Kasumi-1 (cell line): ENCODE measurements at places on chromosomes 13 and 19.

GRCh38 chr13:33303855-33304597 is 18.5 kb upstream of the STARD13 start:
- no peak for DNase-seq

GRCh38 chr13:105311094-105311493 is 1224.4 kb downstream of the EFNB2 start:
- DNase-seq = no peak

DNA sequence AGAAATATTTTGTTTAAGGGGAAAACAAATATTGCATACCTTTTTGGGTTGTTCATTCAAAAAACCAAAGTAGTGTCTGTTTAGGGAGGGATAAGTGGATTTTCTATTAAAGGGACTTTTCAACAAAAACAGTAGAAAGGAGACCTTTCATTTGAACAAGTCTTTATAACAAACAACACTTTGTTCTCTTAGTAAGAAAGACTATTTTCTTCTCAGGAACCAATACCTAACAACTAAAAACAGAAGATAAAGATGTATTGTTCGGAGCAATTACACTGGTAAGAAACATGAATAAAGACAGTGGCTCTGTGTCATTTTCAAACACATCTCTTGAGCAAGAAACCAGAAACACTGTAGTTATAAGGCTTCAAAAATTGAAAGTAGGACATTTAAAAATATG is 1610.1 kb upstream of the PCDH20 start:
- DNase-seq = no peak

GRCh38 chr13:109654341-109655205 is 131.8 kb downstream of the IRS2 start:
- DNase-seq = peak; percentile 98

- no peak for DNase-seq
These were observed 86.3 kb downstream of the LRCH1 start for GRCh38 chr13:46639033-46639981.

GRCh38 chr13:64332048-64332447 is 2898.1 kb downstream of the PCDH9 start:
- no peak for DNase-seq

- no peak for DNase-seq
These were observed 4.8 kb downstream of the FFAR3 start for GRCh38 chr19:35363001-35363590.

- no peak for DNase-seq
These were observed 244.8 kb downstream of the COG6 start for GRCh38 chr13:39900106-39900750.

GRCh38 chr13:106690779-106691178 is 122.8 kb upstream of the ARGLU1 start:
- no peak for DNase-seq

DNA sequence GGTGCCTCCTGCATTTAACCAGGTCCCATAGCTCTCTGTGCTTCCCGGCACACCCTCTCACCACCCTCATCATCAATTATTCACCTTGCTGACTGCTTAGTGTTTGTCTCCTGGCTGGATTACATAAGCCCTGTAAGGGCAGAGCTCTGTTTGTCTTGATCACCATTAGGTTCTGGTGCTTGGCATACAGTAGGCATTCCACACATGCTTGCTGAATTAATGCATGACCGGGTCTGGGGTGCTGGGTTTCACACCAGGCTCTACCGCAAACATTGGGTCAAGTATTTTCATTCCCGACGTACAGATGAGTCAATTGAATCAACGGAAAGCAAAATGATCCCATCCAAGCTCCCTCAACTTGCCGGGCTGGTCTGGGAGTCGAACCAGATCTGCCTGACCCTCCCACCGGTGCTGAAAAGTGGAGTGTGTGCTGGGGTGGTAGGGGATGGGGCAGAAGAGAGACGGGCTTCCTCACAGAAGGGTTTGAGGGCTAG is 28.5 kb downstream of the VAV1 start:
- no peak for DNase-seq

DNA sequence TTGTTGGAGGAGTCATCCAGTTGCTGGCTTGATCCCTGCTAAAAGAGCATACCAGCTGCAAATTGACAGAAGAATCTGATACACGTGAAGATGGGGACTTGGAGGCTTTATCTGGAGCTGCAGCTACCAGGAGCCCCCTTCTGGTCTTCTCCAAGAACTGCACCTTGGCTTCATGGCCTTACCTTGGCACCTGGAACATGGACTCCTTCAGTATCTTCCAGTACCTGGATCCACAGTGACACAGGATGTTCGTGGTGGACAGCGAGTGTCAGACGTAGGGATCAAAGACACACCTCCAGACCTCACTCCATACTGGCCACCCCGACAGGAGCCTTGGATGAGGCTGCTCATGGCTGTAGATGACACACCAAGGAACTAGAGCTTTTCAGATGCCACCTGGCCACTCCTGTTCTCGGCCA is 9.9 kb upstream of the ACSBG2 start:
- DNase-seq = peak; percentile 88

- DNase-seq = no peak
These were observed 983 bp downstream of the ZNF415 start for GRCh38 chr19:53131727-53132126.

GRCh38 chr13:50654331-50654730 is 189.2 kb downstream of the DLEU7 start:
- no peak for DNase-seq

DNA sequence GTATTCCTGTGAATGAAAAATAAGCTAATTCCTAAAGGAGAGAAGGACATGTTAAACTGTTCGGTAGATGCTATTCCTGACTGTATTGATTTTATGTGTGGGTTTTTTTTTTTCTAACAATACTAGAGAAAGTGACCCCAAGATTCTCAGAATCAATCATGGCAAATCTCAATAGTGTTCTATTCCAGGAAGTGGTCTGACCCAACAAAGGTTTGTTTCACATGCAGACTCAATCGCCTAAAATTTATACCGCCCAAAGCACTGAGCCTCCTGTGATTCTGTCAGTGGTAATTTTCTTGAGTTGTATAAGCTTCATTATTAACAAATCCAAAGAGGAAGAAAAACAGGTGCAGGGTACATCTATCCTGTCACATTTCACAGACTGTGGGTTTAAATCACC is 293.7 kb downstream of the SUCLA2 start:
- DNase-seq = no peak

- no peak for DNase-seq
These were observed 172.5 kb downstream of the ITGBL1 start for GRCh38 chr13:101624981-101625380.

DNA sequence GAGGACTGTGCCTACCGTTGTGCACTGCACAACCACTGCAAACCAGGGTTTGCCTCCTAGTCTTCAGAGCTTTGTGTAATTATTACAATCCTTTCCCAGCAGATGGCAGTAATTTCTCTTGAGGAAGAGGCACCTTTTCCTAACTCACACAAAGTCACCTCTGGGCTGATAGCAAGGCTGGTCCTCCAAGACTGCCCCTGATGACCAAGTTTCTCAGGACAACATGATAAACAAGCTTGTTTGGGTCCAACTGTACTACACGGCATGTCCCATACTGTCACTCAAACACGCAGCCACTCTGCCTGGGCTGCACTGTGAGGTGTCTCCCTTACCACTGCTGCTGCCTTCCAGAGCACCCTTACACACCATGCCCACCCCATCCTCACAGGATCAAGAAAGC is 39.3 kb downstream of the RFXAP start:
- DNase-seq = peak; percentile 55

DNA sequence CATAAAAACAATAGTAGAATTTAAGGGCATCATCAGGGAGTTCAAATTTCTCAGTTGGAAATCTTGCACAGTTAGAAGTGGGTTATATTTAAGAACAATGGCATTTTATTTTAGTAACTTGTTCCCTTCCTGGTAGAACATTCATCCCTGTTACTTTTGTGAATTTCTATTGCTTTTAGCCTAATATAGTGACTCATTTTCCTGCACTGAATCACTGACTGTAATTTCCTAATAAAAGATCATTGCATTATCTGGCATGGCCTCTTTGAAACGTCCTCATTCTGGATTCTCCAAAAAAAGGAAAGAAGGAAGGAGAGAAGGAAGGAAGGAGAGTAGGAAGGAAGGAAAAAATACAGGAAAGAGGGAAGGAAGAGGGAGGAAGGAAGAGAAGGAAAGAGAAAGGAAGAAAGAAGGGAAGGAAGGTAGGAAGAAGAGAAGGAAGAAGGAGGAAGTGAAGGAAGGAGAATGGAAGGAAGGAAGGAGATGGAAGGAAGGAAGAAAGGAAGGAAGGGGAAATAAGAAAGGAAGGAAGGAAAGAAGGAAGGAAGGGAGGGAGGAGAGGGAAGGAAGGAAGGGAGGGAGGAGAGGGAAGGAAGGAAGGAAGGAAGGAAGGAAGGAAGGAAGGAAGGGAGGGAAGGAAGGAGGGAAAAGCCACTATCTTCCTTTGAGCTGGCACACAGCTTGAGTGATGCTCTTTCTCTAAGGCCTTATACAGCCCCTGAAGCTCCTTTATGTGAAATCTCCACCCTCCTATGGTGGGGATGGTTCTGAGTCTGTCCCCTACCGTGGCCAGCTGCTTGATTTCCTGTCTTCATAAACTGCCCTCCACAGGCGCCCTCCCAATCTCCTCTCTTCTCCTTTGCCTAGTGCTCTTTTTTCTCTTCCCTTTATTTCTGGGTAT is 29.8 kb upstream of the TM9SF2 start:
- DNase-seq = no peak

DNA sequence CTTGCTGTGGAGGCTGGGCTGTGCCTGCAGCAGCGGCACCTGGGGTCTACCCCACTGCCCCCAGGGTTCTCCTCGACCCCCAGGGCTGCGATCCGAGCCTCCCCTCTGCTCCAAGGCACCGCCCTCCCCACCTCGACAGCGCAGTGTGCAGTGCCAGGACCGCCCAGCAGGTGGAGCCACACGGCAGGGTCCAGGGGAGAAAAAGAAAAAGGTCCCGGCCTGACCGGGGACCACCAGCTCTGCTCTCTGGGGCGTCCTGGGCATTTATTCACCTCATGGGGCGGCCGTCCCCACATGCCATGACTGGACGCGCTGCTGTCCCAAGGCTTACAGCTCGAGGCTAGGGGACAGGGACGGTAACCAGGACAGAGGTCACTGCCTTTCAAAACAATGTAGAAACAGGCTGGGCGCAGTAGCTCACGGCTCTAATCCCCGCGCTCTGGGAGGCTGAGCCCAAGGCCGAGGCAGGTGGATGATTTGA is 10.6 kb downstream of the REXO1 start:
- DNase-seq = peak; percentile 32

DNA sequence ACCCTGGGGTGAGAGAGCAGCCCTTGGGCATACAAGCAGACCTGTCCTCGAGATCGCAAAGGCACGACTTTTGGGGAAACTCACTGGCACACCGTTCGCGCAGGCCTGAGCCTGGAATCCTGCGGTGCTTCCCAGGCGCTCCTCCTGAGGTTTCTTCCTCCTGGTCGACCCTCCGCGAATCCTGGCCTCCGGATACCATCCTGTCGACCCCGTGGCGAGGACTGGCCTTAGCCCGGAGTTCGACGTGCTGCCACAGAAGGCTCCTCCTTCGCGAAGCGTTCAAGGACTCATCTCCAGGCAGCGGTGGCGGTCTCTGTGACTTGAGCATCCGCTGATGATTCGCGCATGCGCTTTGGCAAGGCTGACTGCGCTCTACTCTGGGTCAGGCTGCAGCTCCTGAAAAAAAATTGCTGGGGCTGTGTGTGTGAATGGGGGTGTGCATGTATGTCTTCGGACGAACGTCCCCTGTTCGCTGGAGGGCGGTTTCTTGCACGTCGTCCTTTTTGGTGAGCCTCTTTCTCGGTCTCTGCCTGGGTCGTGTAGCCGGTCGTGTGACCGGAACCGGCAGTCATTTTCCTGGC is 64.4 kb upstream of the ZNF527 start:
- DNase-seq = no peak

GRCh38 chr13:24148414-24149235 is 11.9 kb upstream of the SPATA13 start:
- no peak for DNase-seq

DNA sequence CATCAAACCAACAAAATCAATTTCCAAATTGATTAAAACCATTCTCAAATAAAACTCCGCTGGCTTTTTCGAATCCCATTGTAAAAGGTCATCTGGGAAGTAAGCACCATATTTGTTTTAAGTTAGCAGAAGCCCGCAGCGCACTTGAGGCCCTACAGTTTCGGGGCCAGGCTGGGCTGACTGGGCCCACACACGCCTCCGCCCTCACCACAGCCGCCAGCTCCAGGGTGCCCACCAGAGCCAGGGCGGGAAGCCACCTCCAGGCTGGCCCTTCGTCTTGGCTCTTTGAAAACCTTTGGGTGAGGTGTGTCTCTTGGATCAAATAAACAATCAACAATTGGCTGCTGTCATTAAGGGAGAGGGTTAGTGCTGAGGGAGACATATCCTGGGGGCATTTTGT is 133.3 kb downstream of the SOX1 start:
- DNase-seq = no peak

DNA sequence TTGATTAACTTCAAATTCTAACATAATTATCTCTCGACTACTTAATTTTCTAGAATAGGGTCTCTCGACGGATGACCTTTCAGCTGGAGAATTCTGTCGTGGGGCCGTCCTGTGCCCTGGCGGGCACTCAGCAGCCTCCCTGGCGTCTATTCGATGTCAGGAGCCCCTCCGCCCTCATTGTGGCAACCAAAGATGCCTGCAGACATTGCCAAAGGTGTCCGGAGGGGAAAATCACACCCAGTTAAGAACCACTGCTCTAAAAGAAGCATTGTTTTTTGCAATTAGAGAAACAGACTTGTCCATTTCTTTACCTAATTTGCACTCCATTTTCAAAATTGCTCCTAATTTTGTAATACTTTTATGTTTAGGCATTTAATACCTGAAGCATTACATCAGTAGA is 79.2 kb upstream of the ARHGEF7 start:
- DNase-seq = no peak

GRCh38 chr13:101626925-101627555 is 174.6 kb downstream of the ITGBL1 start:
- DNase-seq = no peak

GRCh38 chr13:27168086-27168485 is 3.5 kb downstream of the USP12 start:
- peak; percentile 2 for DNase-seq

GRCh38 chr13:90950160-90950559 is 397.3 kb upstream of the MIR17HG start:
- DNase-seq = no peak

- DNase-seq = peak; percentile 9
These were observed 10.7 kb upstream of the PABPC3 start for GRCh38 chr13:25085125-25085742.

- DNase-seq = no peak
These were observed 33.1 kb downstream of the DHRS12 start for GRCh38 chr13:51770681-51771417.

GRCh38 chr19:45179072-45179891 is 698 bp downstream of the BLOC1S3 start:
- no peak for DNase-seq

DNA sequence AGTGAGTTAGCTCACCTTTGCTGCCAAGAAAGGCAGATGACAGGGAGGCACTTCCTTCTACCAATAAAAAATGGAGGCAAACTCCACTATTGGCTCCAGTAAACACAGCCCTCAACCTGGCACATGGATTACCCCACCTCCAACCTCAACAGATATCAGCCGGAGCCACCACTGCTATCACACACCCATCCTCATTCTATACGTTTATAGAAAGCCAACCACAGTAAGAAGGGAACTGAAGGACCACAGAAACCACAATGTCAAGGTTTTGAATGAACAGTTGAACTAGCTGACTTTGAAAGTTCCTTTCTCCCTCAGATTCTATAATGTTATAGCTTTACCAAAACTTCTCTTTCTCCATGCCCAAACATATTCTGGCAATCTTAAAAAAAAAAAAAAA is 526.2 kb downstream of the UQCRFS1 start:
- DNase-seq = peak; percentile 2

GRCh38 chr13:64054321-64054720 is 2638.7 kb upstream of the PCDH20 start:
- DNase-seq = peak; percentile 90
